D721Med (cell line): ENCODE measurements at places on chromosomes 3 and 15.

DNA sequence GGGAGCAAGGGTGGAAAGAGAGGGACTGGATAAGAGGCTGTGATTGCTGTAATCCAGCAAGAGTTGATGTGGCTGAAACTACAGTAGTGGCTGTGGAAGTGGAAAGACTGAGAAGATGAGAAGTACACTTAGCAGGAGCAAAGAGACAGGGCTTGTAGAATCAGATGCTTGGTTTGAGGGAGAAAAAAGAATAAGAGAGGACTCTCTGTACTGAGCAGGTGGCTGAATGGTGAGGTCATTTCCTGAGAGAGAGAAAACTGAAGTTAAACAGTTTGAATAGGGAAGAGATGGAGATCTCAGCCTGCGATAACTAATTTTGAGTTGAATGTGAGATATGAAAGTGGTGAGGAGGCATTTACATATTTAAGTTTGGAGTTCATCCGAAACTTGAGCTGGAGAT lies 95.8 kb upstream of the SLC25A36 start:
- no peak for DNase-seq

- DNase-seq = no peak
Observed at GRCh38 chr3:127389913-127390312, 102.1 kb upstream of the PRR20G start.

DNA sequence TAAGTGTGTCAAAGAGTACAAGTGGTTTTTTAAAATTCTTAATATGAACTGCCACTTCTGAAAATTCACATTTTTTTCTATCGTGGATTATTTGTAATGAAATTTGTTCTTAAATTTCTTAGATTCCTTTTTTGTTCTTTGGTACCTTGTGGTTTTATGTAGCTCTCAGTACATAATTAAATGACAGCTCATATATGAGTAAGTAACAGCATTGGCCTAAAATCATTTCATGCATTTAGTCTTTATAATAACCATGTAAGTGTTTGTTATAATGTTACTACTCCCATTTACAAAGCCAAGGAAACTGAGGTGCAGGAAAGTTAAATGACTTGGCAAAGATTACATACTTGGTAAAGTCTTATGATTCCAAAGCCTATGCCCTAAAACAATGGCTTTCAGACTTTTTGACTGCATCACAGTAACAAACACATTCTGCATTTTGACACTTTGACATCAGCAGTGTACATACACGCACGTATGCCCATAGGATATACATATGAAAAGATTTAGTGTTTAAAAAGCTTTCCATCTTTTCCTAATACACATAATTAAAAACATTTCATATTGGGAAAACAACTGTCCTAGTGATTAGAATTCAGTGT lies 14.9 kb downstream of the SPRED1 start:
- DNase-seq = no peak

GRCh38 chr15:76626611-76627010 lies 278.5 kb downstream of the SCAPER start:
- no peak for DNase-seq

- no peak for DNase-seq
Observed at GRCh38 chr3:4149296-4149695, 153.9 kb upstream of the SETMAR start.

GRCh38 chr15:56906766-56907165 lies 11.7 kb upstream of the TCF12 start:
- DNase-seq = no peak

DNA sequence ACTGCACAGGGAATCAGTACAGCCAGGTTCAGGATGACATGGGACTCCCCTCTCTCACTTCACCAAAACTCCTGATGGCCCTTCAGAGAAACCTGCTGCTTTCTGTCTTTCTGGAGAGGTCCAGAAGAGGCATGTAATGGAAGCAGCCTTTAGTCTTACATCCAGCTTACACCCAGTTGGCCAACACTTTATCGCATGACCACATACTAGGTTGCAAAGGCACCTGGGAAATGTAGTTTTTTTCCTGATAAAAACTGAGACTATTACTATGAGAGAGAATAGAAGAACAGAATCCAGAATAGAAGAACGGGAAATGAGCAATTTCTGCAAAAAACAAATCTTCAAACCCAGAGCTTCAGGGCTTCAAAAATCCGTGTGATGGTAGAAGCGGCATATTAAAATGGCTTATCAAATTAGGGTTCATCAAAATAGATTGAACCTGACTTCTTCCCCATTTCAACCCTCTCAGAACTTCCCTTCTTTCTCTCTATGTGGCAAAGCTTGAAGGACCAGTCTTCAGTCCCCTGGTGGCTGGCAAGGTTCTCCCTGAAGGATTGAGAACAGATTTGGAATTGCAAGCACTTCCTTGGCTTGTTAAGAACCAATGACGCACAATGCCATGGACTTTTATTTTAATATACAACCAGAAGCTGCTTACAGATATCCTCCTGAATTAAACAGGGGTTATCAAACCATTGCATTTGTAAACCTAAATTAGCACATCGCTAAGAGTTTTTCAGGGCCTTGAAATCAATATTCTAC lies 34.4 kb downstream of the CORO2B start:
- DNase-seq = no peak

- DNase-seq = no peak
Observed at GRCh38 chr15:22888120-22888859, 49.8 kb downstream of the NIPA2 start.
